ENCODE measurements at places on chromosomes 6 and 20. TPM values are rescaled to one million over a fixed set of nuclear protein-coding genes. Genes with fewer than 3 reads are reported as not detected.

GRCh38 chr6:15484140-15484539, 178.7 kb downstream of the DTNBP1 start:
- H3K27me3 ChIP-seq, result no peaks in the 10 kb centered on the region
- DNase-seq, result peak; percentile 60
- peaks cover 8% of the 10 kb centered on the region for H3K4me1 ChIP-seq
- no peak overlapping the region for H3K4me3 ChIP-seq
- H3K36me3 ChIP-seq, result peaks cover 2% of the 10 kb centered on the region

The MMP24 gene
- 12.4 TPM for total RNA-seq

The PKIB gene
- total RNA-seq, result 5.3 TPM

GRCh38 chr6:149314325-149314905, 3.1 kb upstream of the TAB2 start:
- H3K4me3 ChIP-seq, result no peak overlapping the region
- DNase-seq, result no peak
- H3K27ac ChIP-seq, result no peak overlapping the region

The FABP7 gene
- not detected for total RNA-seq

The OTOR gene
- total RNA-seq, result not detected

DNA sequence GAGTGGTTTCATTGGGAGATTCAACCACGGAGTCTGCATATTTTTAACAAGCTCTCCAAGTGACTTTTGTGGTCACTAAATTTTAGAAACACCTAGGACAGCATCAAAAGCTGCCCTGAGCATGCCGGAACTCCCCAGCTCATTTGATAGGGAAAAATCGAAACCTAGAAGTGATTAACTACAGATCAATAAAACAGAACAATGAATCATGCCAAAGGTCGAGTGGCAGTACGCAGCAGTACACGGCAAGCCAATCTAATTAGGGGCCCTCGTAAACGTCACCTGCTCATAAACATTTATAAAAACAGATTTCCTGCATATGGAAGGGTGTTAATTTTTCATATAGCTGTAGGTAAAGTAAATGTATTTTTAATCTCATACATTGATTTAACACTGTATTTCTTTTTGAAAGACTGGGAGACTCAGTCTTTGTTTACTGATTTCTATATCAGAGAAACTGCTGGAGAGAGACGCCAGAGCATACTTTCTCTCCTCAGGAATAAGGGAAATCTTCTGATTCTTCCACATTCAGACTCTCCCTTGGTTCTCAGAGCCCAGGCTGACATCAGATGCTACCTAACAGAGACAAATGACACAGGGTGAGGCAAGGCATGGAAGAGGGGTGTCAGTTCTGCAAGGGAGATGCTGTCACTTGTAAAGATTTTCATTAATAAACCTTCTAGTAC, 232.5 kb downstream of the PTPRT start:
- no peak overlapping the region for H3K4me3 ChIP-seq
- H3K27me3 ChIP-seq, result no peaks in the 10 kb centered on the region
- no peaks in the 10 kb centered on the region for H3K4me1 ChIP-seq
- no peak overlapping the region for H3K27ac ChIP-seq
- no peak for DNase-seq
- no peaks in the 10 kb centered on the region for H3K36me3 ChIP-seq

GRCh38 chr6:32609731-32610640, 20.3 kb upstream of the HLA-DRB1 start:
- H3K27me3 ChIP-seq, result no peaks in the 10 kb centered on the region
- H3K4me3 ChIP-seq, result peak overlapping the region; percentile 5
- no peaks in the 10 kb centered on the region for H3K36me3 ChIP-seq
- no peaks in the 10 kb centered on the region for H3K4me1 ChIP-seq
- H3K27ac ChIP-seq, result peak overlapping the region; percentile 89

All from kidney (tissue), 22 donors.